Stimulated activated CD4-positive, alpha-beta T cell treated with anti-CD3 and anti-CD28 coated beads, Interleukin-2, amount 100 ng/mL, for 48 hours (primary cell): ENCODE measurements at places on chromosomes 13 and 19.

- no peak for DNase-seq
Observed at GRCh38 chr13:98927951-98928927, 49.6 kb downstream of the DOCK9 start.

GRCh38 chr13:112657850-112658445 is 31.9 kb upstream of the ATP11A start:
- no peak for DNase-seq

GRCh38 chr19:28475525-28475924 is 737.4 kb downstream of the UQCRFS1 start:
- no peak for DNase-seq

- DNase-seq: peak; percentile 7
Observed at GRCh38 chr19:46697204-46697960, 19.5 kb downstream of the PRKD2 start.

- no peak for DNase-seq
Observed at GRCh38 chr13:67367399-67367798, 137.3 kb upstream of the PCDH9 start.

GRCh38 chr19:40611096-40611495 is 9.9 kb downstream of the LTBP4 start:
- no peak for DNase-seq

GRCh38 chr19:39494661-39495060 is 4.1 kb upstream of the DLL3 start:
- DNase-seq: no peak

DNA sequence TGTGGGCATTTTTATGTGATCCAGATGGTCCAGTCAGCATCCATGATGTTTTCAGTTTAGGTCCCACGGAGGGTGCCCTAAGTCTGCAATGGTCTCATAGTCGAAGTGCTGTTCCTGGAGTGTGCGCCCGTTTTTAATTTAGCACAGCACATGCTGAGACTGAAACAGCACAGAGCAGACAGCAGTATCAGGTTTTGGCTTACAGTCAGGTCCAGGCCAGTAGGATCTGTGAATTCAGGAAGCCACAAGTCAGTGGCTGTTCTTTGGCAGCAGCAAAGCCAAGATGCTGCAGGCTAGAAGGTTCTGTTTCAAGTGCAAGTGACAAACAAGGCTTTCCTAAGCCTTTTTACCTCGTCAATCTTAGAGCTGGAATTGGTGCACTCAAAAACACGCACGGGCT is 18.3 kb downstream of the FBXO27 start:
- DNase-seq: no peak

DNA sequence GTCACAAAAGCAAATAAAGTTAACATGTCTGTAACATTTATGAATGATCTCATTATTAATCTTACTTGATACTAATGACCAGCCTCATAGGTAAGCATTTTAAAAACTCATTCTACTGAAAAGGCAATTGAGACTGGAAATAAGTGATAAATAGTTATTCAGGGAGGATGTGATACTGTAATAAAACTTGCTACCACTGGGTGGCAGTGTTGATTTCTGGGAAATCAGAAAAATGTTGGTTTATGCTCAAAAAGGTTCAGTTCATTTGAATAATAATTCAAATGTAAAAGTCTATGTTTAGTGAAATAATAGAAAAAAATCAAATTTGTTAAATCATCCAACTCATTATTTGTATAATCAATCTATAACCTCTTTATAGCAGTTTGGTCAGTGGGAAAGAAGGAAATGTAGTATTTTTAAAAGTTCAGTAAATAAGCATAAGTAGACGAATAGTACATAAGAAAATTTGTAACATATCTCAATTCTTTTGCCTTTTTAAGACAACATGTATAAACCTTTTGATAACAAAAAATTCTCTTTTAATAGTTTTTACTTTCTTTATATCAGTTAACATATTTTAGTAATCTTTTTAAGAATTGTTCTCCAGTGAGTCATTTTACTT is 9.6 kb downstream of the ABHD13 start:
- peak; percentile 36 for DNase-seq

DNA sequence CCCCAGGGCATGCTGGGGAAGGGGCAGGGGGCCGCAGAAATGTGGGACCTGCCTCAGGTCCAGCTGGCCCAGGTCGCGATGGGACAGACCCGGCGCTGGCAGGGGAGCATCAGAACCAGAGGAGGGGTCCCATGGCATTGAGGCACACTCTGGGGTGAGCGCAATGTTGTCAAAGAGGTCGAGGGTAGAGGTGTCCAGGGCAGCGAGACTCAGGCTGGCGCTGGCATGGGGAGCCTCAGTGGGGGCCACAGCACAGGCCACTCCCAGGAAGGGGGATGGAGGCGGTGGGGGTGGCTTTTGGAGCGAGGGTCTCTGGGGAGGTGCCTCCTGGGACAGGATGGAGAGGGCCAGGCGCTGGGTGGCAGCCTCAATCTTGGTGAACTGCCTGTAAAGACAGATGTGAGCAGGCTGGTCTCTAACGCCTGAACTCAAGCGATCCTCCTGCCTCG is 944 bp downstream of the C19orf85 start:
- DNase-seq: no peak

DNA sequence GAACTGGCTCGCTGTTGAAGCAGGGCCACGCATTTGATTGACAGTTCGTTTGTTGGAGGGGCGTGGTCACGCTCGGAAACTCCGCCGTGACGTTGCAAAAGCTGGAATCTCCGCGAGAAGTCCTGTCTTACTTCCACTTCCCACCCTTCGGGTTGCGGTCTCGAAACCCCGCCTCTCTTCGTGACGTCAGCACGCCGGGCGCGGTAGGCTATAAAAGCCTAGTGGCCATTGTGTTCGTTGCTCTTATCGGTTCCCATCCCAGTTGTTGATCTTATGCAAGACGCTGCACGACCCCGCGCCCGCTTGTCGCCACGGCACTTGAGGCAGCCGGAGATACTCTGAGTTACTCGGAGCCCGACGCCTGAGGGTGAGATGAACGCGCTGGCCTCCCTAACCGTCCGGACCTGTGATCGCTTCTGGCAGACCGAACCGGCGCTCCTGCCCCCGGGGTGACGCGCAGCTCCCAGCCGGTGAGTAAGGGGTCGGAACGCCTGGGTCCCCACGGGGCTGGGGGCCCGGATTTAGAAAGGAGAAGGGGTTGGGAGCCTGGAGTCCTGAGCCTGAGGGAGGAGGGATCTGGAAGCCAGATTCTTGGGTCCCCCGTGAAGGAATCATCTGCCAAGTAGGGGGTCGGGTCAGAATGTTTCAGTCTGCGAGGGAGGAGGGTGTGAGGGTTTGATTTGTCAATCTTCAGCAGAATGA is at the start of gene PPP1R15A:
PPP1R15A (plus strand) TSS at position 240 of the 702 bp plus-strand sequence. CDS start 813 bp downstream, outside the sequence.
- peak; percentile 99 for DNase-seq

DNA sequence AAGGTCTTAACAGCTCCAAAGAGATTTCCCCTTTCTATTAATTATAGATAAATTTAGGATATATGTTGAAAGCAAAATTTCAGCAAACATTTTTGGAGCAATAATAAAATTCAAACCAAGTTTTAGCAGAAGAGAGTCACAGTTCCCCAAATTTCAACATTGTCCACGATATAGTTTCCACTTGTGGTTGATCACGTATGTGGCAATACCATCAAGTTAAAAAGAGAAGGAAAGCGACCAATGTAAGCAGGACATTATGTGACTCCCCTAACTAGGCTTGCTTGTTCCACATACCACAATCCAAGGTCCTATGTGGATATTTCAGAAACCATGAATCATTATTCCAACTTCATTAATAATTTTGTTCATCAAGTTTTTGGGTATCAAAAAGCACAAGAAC is 52.8 kb downstream of the ELF1 start:
- DNase-seq: no peak

GRCh38 chr19:29120466-29120865 is 92.5 kb downstream of the UQCRFS1 start:
- no peak for DNase-seq

DNA sequence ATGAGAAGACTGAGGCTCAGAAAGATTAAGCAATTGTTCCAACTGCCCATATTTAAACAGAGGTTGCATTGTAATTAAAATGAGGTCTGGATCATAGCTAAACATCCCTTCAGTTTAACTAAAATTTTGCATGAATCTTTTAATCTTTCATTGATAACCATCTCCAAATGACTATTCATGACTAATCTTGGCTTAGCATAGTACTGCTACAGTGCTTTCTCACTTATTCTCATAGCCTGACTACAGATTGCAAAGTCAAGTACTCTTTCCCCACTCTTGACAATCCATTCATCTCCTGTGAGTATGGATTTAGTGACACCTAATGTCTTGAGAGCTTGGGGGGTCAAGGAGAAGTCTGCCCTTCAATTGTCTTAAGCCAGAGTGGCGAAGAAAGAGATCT is 258.4 kb downstream of the RFC3 start:
- no peak for DNase-seq

GRCh38 chr13:52787235-52787634 is 47.6 kb upstream of the CNMD start:
- no peak for DNase-seq

- no peak for DNase-seq
Observed at GRCh38 chr13:23558675-23559536, 11.3 kb upstream of the TNFRSF19 start.

- no peak for DNase-seq
Observed at GRCh38 chr13:69947582-69947981, 160.0 kb upstream of the ATXN8OS start.

GRCh38 chr19:46821512-46822409 is 28.9 kb downstream of the AP2S1 start:
- DNase-seq: peak; percentile 29

- DNase-seq: no peak
Observed at GRCh38 chr13:36332986-36333385, 13.2 kb downstream of the SPART start.

- DNase-seq: no peak
Observed at GRCh38 chr13:57437587-57437986, 194.0 kb upstream of the PCDH17 start.

DNA sequence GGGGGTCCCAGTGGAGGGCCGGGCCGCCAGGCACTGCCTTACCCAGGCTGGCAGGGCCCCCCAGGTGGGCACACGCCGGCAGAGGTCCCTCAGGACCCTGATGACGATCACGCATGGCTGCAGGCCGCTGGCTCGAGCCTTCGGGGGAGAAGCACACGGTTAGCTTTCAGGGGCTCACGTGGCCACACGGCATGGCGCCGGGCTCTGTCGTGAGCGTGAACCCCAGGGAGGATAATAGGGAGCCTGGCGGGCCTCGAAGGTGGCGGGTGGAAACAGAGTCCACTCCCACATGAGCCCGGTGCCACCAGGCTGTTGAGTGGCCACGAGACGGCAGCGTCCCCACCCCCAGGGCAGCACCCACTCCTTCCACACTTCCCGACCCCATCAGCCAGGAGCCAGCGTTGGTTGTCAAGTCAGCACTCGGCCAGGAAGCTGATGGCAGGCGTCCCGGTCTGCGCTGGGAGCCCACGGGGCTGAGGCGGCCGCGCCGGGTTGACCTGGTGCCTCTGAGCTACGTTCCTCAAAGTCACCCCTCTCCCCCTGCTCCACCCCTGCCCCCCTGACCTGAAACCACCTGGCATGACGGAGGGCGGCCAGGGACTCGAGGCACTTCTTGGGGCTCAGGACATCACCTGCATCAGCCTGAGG is 24.7 kb upstream of the MATK start:
- no peak for DNase-seq

DNA sequence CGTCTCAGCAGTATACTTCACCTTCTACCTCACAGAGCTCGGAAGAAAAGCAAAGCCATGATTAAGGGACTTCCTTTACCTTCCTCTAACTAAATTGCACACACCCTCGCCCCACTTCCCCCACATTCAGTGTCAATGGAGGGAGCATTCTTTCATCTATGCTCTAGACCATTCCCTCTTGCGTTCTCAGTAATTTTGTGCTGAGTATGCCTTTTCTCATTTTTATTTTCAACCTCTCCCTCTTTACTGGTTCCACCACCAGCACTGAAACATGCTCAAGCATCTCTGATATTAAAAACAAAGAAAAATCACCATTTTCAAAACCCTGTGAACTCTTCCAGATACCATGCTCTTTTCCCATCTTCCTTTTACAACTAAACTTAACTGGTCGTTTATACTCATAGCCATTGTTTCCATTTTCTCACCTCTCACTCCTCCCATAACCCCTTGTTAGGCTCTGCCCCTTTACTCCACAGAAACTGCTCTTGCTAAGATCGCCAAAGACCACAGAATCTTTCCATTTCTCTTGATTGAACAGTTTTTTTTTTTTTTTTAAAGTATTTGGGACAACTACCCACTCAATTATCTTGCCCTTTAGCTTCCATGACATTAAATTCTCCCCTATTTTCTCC is 32.4 kb downstream of the SERPINE3 start:
- no peak for DNase-seq

- no peak for DNase-seq
Observed at GRCh38 chr13:112333756-112334543, 42.2 kb upstream of the SPACA7 start.
